ENCODE measurements at places on chromosomes 4 and X. TPM values are rescaled to one million over a fixed set of nuclear protein-coding genes. Genes with fewer than 3 reads are reported as not detected.
A peak's percentile ranks its signal among the peaks of the same experiment; 100 is the strongest.

Gene ARL9
- 0.19 TPM for total RNA-seq

Gene TREX2
- 0.24 TPM for total RNA-seq

Gene TMEM144
- 15.4 TPM for total RNA-seq

Gene FAM236C
- not detected for total RNA-seq

Gene SSX3
- not detected for total RNA-seq

Gene C4orf50
- total RNA-seq: 0.19 TPM

DNA sequence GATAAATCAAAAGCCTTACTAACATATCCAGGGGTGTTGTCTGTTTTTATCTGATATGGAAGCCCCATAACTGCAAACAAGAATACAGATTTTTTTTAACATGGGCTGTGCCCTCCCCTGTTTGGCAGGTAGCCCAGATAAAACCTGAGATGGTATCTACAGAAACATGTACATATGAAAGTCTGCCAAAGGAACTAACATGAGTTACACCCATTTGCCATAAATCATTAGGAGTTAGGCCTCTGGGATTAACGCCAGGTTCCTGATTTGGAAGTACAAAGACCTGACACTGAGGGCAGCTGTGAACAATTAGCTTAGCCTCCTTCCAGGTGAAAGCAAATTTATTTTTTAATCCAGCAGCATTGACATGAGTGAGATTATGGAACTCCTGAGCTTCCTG is 264.3 kb downstream of the TECRL start:
- DNase-seq: no peak

DNA sequence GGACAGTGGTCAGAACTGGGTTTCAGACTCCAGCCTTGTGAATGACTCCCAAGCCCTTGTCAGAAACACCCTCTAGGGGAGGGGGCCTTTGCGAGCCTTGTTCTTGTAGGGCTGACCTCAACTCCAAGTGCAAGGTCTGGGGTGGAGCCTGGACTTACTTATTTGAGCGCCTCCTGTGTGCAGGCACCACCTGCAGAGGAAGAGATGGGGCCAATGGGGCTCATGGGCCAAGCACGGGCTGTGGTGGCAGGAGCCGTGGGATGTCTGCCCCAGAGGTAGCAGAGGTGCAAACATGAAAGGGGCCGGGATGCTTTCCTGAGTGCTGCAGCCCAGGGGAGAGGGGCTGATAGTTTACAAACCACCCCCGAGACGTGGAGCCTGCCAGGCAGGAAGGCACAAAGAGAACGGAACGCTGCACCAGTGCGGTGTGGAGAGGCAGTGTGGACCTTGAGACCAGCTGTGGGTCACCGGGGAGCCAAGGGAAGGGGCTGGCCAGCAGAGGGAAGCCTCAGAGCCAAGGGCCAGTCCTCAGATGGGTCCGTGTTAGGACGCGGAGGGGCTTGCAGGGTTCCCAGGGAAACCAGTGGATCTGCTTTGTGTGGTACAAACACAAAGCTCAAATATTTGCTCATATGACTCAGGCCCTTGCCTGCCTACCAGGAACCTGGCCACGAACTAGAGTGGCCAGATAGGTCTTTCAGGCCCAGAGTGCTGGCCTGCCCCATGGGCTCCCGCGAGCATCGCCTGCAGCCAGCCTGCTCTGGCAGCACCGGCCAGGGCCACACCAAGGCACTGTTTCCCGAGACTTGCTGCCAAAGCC is 8.7 kb upstream of the TADA2B start:
- peak; percentile 34 for DNase-seq

DNA sequence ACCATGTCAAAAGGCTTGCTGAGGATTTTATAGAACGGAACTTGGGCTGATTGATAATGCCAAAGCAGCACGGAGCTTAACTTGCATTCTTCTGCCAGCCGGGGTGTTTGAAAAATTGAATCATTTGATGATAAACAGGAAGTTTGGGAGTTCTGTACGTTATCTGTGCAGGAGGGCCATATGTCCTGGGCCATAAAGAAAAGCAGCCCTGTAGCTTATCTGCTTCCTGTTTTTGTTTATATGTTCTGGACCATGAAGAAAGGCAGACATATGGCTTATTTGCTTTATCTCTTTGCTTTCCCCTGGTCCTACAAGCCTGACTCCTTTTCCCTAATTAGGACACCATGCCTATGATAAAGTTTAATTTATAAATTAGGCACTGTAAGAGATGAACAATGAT is 62.4 kb downstream of the HOPX start:
- DNase-seq: no peak

- DNase-seq: no peak
Observed at GRCh38 chrX:43971966-43972961, 926 bp downstream of the NDP start.

DNA sequence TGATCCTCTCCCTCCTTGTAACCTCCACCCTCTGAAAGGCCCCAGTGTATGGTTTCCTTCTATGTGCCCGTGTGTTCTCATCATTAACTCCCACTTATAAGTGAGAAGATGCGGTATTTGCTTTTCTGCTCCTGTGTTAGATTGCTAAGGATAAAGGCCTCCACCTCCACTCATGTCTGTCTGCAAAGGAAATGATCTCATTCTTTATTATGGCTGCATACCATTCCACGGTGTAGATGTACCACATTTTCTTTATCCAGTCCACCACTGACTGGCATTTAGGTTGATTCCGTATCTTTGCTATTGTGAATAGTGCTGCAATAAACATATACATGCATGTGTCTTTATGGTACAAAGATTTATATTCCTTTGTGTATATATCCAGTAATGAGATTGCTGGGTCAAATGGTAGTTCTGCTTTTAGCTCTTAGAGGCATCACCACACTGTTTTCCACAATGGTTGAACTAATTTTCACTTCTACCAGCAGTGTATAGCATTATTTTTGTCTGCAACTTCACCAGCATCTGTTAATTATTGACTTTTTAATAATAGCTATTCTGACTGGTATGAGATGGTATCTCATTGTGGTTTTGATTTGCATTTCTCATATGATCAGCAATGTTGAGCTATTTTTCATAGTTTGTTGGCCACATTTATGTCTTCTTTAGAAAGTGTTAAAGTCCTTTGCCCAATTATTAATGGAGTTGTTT is 1030.9 kb downstream of the FSTL5 start:
- no peak for DNase-seq

GRCh38 chrX:97987979-97988378 is 1104.3 kb downstream of the RPA4 start:
- no peak for DNase-seq

DNA sequence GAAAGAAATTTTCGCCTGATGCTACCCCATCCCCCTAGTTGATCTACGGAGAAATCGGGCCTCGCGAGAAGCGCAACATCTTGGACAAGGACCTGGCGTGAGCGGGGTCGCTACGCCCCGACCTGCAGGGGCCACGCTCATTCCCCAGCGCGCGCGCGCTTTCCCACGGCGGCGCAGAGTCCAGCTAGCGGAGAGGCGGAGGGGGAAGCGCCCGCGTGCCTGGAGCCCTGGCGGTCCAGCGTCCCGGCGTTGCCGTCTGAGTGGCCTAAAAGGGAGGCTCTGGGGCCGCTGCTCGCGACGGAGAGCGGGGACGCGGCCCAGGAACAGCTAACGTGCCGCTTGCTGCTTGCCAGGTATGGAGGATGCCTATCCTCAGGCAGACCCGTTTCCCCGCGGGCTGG is 6.0 kb upstream of the SOX3 start:
- no peak for DNase-seq

- no peak for DNase-seq
Observed at GRCh38 chr4:123869286-123870215, 473.0 kb downstream of the SPRY1 start.

Data from progenitor cell of endocrine pancreas (in vitro differentiated cells).